ENCODE measurements at places on chromosomes 3 and 15. TPM values are rescaled to one million over a fixed set of nuclear protein-coding genes. Genes with fewer than 3 reads are reported as not detected.

Gene SHF
- total RNA-seq: 1.8 TPM

Gene ACKR2
- not detected for total RNA-seq

Gene SLC2A2
- not detected for total RNA-seq

Gene MAN2A2
- total RNA-seq: 6.1 TPM

Gene TRH
- not detected for total RNA-seq

Gene GMNC
- 0.18 TPM for total RNA-seq

Gene STAB1
- total RNA-seq: not detected

GRCh38 chr3:54040476-54040875 lies 81.9 kb upstream of the CACNA2D3 start:
- no peaks in the 10 kb centered on the region for H3K4me1 ChIP-seq
- no peak overlapping the region for H3K27ac ChIP-seq
- DNase-seq: no peak
- H3K36me3 ChIP-seq: no peaks in the 10 kb centered on the region
- H3K4me3 ChIP-seq: no peak overlapping the region

GRCh38 chr15:93185796-93186195 lies 96.8 kb upstream of the RGMA start:
- H3K4me3 ChIP-seq: no peak overlapping the region
- DNase-seq: no peak
- H3K27ac ChIP-seq: no peak overlapping the region
- no peaks in the 10 kb centered on the region for H3K27me3 ChIP-seq
- H3K4me1 ChIP-seq: no peaks in the 10 kb centered on the region
- H3K36me3 ChIP-seq: no peaks in the 10 kb centered on the region

- H3K4me1 ChIP-seq: no peaks in the 10 kb centered on the region
- no peak overlapping the region for H3K4me3 ChIP-seq
- no peaks in the 10 kb centered on the region for H3K27me3 ChIP-seq
- H3K27ac ChIP-seq: no peak overlapping the region
Measured at GRCh38 chr3:192494174-192494573, 233.2 kb downstream of the FGF12 start.

GRCh38 chr3:31361371-31362273 lies 171.1 kb upstream of the STT3B start:
- peaks cover 10% of the 10 kb centered on the region for H3K4me1 ChIP-seq
- H3K27me3 ChIP-seq: no peaks in the 10 kb centered on the region
- DNase-seq: peak; percentile 86
- H3K4me3 ChIP-seq: peak overlapping the region; percentile 16

DNA sequence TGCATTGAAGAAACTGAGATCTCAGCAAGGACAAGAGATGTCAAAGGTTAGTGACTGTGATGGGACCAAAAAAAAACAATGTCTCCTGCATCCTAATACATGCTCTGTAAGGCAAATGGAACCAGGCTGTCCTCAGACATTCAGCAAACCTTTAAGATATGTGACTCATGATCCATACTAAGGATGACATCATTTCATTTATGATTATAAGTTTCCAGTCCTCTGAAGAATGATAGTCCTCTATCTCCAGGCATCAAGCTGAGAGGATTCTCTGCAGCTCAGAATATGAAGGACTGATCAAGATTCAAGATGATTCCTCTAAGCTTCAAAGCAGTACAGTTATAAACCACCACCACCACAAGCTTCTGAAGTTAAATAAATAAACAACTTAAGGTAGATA lies 47.6 kb downstream of the SSR3 start:
- peak; percentile 31 for DNase-seq
- 0 out of 2 replicates have a peak, but pooled peaks cover 2% of the 10 kb centered on the region for H3K4me1 ChIP-seq
- no peaks in the 10 kb centered on the region for H3K36me3 ChIP-seq
- no peak overlapping the region for H3K4me3 ChIP-seq
- peaks cover 12% of the 10 kb centered on the region for H3K27me3 ChIP-seq

GRCh38 chr3:71468311-71469137 lies 115.0 kb downstream of the FOXP1 start:
- no peak overlapping the region for H3K4me3 ChIP-seq
- H3K36me3 ChIP-seq: no peaks in the 10 kb centered on the region
- H3K27ac ChIP-seq: no peak overlapping the region
- no peaks in the 10 kb centered on the region for H3K27me3 ChIP-seq

GRCh38 chr15:44243141-44243540 lies 45.4 kb upstream of the GOLM2 start:
- no peaks in the 10 kb centered on the region for H3K36me3 ChIP-seq
- no peaks in the 10 kb centered on the region for H3K27me3 ChIP-seq
- DNase-seq: no peak
- no peaks in the 10 kb centered on the region for H3K4me1 ChIP-seq

GRCh38 chr3:70224337-70224736 lies 88.1 kb downstream of the MDFIC2 start:
- H3K4me1 ChIP-seq: no peaks in the 10 kb centered on the region
- H3K27me3 ChIP-seq: no peaks in the 10 kb centered on the region
- no peak overlapping the region for H3K4me3 ChIP-seq
- no peaks in the 10 kb centered on the region for H3K36me3 ChIP-seq

DNA sequence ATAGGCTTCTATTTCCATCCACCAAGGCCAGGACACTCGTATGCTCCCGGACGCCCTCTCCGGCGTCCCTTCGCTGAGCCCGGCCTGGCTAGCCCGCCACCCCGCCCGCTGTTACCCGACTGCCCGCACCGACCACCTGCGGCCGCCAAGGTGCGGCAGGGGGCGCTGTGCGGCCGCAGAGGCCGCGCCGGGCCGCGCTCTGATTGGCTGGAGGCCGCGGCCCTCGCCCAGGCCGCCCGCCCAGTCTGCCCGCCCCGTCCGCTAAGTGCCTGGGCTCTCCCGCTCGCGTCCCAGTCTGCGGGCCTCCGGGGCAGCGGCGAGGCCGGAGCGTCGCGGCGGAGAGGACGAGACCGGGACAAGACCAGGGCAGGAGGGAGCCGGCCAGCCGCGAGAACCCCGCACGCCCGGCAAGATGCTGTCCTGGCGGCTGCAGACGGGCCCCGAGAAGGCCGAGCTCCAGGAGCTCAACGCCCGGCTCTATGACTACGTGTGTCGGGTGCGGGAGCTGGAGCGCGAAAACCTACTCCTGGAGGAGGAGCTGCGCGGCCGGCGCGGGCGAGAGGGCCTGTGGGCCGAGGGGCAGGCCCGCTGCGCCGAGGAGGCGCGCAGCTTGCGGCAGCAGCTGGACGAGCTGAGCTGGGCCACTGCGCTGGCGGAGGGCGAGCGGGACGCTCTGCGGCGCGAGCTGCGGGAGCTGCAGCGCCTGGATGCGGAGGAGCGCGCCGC lies at the start of gene SYNM:
Gene SYNM, plus strand, starts transcription at position 293 of the 726 bp plus-strand sequence. Its CDS starts 120 bp downstream, at position 413.
- peak; percentile 72 for DNase-seq
- H3K27ac ChIP-seq: no peak within 1 kb of the TSS
- peaks cover 1% of the 10 kb centered on the region for H3K4me1 ChIP-seq

- H3K4me1 ChIP-seq: peaks cover 19% of the 10 kb centered on the region
- no peak overlapping the region for H3K27ac ChIP-seq
- H3K4me3 ChIP-seq: no peak overlapping the region
- H3K27me3 ChIP-seq: peaks cover 61% of the 10 kb centered on the region
- no peaks in the 10 kb centered on the region for H3K36me3 ChIP-seq
Measured at GRCh38 chr15:65081270-65081669, 4.7 kb downstream of the KBTBD13 start.

- no peak overlapping the region for H3K27ac ChIP-seq
- H3K36me3 ChIP-seq: no peaks in the 10 kb centered on the region
- DNase-seq: no peak
- H3K27me3 ChIP-seq: no peaks in the 10 kb centered on the region
Measured at GRCh38 chr15:66006986-66007385, 137.7 kb downstream of the RAB11A start.

DNA sequence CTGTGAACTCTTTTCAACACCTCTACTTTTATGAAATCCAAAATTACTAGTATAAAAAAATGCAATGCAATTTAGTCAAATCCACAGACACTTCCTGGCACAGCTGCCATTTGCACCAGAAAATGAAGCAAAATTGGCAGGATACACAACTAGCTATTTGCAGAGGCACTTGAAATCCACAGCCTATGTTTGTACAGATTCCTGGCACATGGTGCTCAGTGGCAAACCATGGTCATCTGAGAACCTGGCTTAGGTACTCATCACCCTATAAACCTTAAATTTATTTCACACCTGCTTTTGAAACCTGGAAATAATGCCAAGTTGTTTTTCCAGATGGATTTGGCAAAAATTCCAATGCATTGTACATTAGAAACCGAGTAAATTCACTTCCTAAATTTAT lies 20.2 kb upstream of the PPM1L start:
- H3K4me3 ChIP-seq: no peak overlapping the region
- no peak overlapping the region for H3K27ac ChIP-seq
- no peaks in the 10 kb centered on the region for H3K4me1 ChIP-seq
- H3K36me3 ChIP-seq: no peaks in the 10 kb centered on the region
- H3K27me3 ChIP-seq: peaks cover 2% of the 10 kb centered on the region

DNA sequence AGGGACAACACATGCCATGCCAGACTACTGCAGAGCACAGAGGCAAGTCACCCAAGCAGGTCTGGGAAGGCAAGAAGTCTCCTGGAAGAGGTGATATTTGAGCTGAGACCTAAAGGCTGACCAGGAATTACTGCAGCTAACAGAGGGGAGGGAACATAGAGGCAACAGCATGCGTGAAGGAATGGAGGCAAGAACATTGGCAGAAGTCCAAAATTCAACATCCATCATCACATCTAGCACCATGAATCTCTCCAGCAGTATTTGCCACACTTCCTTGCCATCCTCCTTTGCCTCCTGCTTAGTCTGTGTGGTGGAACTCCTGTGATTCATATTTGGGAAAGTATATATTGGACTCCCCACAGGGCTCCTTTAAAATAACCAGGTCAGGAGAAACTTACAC lies 870 bp upstream of the TSEN2 start:
- H3K36me3 ChIP-seq: no peaks in the 10 kb centered on the region
- no peak overlapping the region for H3K27ac ChIP-seq
- peak; percentile 9 for DNase-seq
- H3K4me3 ChIP-seq: no peak overlapping the region

GRCh38 chr3:170054204-170054603 lies 16.4 kb downstream of the GPR160 start:
- no peak overlapping the region for H3K27ac ChIP-seq
- no peak for DNase-seq
- H3K4me3 ChIP-seq: no peak overlapping the region
- H3K27me3 ChIP-seq: peaks cover 2% of the 10 kb centered on the region
- no peaks in the 10 kb centered on the region for H3K36me3 ChIP-seq
- no peaks in the 10 kb centered on the region for H3K4me1 ChIP-seq

DNA sequence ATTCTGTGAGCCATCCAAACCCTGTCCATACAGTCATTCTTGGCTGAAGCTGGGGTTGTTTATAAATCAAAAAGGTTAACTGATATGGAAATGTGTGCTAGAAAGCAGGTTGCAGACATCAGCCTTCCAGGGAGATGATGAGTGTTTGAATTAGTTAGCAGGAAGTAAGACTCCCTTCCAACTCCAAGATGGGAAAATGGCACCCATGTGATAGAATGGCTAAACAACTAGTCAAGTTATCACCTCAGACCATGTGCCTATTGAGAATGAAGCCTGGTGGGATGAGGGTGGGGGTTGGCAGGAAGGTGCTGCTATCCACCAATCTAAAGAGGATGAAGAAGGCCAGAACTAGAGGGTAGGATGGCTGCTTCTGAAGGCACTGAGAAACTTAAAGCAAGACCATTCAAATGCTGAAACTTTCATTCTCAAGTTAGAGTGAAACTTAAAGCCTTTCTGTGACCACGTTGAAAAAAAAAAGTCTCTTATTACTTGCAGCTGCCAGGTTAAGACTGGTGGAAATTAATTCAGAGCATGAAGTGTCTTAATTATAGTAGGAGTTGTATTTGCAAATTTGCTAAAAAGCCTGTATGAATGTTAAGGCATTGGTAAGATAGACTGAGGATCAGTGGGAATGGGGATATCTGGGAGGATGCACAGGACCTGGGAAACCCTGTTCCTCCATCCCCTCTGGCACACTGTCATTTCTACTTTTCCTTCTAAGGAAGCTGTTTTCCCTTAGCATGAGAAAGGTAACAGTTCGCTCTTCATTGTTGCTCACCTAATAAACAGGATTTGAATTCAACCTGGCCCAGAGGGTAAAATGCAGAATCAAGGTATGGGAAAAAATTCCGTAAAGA lies 36.8 kb downstream of the CCR3 start:
- no peak for DNase-seq
- H3K4me1 ChIP-seq: no peaks in the 10 kb centered on the region
- H3K36me3 ChIP-seq: no peaks in the 10 kb centered on the region
- H3K27me3 ChIP-seq: peaks cover 11% of the 10 kb centered on the region

GRCh38 chr3:101204246-101204645 lies 116.1 kb downstream of the IMPG2 start:
- H3K4me1 ChIP-seq: no peaks in the 10 kb centered on the region
- H3K36me3 ChIP-seq: no peaks in the 10 kb centered on the region
- H3K4me3 ChIP-seq: no peak overlapping the region
- H3K27ac ChIP-seq: no peak overlapping the region

GRCh38 chr3:136075811-136076210 lies 110.3 kb downstream of the PPP2R3A start:
- no peaks in the 10 kb centered on the region for H3K36me3 ChIP-seq
- DNase-seq: peak; percentile 17

DNA sequence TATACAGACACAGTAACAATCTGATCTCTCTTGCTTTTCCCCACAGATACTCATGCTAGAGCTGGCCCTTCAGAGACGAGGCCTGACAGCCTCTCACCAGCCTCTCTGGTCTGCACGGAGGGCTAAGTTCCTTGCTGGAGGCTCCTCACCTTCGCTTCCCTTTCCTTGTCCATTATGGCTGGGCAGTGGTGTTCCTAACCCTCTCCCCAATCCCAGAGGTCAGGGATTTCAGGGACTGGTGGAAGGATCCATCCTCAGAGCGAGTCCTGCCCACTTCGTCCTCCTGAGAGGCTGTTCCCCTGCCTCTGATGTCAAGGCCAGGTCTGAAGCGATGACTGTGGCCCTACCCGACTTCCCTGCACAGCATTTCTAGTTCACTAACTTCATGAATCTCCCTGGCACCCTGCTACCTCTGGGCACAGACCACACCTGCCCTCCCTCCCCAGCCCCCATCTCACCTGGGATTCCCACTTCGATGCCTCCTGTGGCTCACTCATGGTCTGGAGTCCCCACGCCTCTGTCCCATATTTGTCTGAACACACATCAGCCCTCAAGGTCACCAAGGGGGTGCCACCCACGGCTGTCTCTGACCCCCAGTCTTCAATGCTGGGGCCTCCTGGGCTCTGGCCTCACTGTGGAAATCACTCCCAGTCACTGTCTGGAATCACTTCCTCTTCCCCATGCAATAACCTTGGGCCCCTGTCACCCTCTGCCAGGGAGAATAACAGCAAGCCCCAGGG lies 124.9 kb upstream of the PRR20G start:
- no peak overlapping the region for H3K4me3 ChIP-seq
- H3K36me3 ChIP-seq: no peaks in the 10 kb centered on the region
- no peaks in the 10 kb centered on the region for H3K4me1 ChIP-seq
- no peak for DNase-seq

DNA sequence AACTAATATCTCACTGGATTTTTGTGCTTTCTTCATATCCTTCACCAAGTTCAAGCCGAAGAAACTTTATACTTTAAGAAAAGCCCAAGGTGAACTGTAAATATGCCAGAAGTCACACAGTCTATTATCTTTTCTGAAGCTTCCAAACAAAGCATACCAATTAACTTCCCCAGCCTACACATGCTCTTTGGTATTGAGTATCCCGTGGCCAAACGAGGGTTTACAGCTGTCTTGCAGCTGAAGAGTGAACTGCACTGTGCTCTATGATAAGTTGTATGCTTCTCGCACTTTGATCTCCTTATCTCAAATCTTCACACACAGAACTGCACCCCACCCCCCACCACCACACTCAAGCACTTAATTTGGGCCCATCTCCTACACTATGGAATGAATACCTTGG lies 215.6 kb upstream of the VEPH1 start:
- H3K4me3 ChIP-seq: no peak overlapping the region
- H3K27me3 ChIP-seq: no peaks in the 10 kb centered on the region
- no peak overlapping the region for H3K27ac ChIP-seq
- H3K36me3 ChIP-seq: no peaks in the 10 kb centered on the region

GRCh38 chr3:100001526-100002270 lies 112.6 kb downstream of the FILIP1L start:
- DNase-seq: no peak
- H3K4me3 ChIP-seq: no peak overlapping the region
- H3K27ac ChIP-seq: no peak overlapping the region
- no peaks in the 10 kb centered on the region for H3K36me3 ChIP-seq

Data from IMR-90 (cell line).